ENCODE measurements at places on chromosomes 1 and 21.

DNA sequence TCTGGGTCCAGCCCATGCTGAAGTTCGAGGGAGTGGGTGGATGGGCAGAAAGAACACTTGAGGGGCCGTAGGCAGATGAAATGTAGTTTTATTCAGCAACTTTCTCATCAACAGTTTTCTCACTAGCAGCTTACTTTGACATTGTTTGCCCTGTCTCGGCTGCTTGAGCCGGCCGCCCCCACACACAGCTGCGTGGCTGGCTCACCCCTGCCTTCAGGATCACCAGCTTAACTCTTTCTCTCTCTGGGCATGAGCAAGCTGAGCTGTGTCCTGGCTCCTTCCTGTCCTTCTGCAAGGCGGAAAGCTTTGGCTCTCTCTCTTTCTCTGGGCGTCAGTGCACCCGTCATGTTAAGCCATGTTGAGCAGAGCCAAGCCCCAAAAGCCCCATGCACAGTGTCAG lies 104.4 kb upstream of the GNG12 start:
- no peak for DNase-seq

- DNase-seq = no peak
These were observed 174.1 kb downstream of the KCNJ6 start for GRCh38 chr21:37742115-37742514.

- no peak for DNase-seq
These were observed 697.2 kb downstream of the USP25 start for GRCh38 chr21:16426936-16427335.

DNA sequence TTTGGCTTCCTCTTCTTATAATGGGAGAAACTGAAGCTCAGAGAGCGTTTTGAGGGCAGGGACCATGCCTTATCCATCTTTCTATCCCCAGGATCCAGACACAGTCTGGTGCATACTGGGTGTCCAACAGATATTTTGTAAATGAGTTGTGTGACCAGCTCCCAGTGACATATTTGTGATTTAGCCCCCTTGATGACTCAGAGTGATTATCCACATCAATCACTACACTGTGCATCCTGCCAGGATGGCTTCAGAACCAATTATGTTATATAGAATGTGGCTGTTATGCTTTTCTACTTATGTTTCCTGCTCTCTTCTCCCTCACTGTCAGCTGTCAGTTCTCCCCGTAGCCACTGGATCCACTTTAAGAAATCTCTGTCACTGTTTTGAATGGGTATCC lies 11.3 kb downstream of the OLFML3 start:
- DNase-seq = no peak

DNA sequence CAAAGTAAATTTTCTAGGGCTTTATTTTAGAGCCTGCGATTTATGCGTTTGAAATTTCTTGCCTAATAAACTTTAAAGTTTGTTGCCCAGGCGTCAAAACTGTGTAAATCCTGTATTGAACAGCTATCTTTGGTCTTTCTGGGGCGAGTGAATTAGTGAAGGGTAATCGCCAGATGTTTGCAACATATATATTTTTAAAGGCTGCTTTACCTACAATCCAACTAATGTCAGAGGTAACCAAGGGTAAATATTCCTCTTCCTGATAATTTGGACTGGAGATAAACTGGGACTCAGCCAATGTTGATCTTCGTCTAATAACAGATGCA lies 885 bp upstream of the PROX1 start:
- DNase-seq = no peak

DNA sequence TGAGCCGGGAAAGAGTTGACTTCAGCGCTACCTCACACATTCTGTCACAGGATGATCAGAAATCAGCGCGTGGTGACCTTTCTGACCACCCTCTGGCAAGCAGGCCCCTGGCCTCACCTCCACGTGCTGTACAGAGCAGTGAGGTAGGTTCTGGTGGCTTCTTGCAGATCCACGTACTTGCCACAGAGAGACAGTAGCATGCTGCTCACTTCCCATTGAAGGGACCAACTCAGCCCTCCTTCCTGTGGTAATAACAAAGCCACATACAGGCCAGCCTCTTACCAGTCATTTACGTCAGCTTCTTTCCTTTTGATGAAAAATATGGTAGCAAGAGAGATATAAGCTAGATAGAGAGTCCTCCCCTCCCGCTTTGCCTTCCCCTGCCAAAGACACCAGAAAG lies 200.7 kb downstream of the CHRM3 start:
- DNase-seq = no peak

DNA sequence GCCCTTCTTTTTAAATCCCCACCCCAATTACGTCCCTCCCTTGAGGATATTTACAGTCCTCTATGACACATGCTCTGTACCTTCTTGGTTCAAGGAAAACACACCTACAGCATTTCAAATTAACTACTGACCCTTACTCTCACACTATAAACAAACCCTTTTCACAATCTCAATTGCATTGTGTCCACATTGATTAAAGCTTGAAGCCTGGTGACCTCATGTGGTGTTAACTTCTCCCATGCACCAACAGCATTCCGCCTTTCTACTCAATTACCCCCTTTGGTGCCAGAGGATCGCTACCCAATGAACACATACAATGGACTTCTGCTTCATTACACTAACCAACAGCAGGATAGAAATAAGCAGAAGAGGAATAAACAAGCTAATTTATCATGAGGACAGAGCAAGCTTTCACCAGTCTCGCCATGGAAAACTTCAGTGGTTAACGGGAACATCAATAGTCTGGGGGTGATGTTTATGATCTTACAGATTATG lies 15.2 kb downstream of the WLS start:
- no peak for DNase-seq

GRCh38 chr1:212453156-212453857 lies 20.6 kb downstream of the NENF start:
- DNase-seq = no peak

GRCh38 chr21:29092102-29092959 lies 18.9 kb upstream of the CCT8 start:
- no peak for DNase-seq

DNA sequence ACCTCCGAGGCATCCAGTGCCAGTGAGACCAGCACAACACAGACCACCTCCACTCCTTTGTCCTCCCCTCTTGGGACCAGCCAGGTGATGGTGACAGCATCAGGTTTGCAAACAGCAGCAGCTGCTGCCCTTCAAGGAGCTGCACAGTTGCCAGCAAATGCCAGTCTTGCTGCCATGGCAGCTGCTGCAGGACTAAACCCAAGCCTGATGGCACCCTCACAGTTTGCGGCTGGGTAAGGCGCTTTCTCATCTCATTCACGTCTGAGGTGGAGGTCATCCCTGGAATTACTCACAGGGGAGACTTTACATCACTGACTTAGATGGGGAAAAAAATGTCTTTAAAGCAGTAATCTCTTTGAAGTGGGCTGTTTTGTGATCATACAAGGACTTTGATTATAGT lies 106.3 kb downstream of the CD247 start:
- peak; percentile 3 for DNase-seq

GRCh38 chr1:200336101-200336845 lies 73.6 kb downstream of the ZNF281 start:
- no peak for DNase-seq

GRCh38 chr1:20530306-20530705 lies 22.1 kb upstream of the FAM43B start:
- peak; percentile 17 for DNase-seq

DNA sequence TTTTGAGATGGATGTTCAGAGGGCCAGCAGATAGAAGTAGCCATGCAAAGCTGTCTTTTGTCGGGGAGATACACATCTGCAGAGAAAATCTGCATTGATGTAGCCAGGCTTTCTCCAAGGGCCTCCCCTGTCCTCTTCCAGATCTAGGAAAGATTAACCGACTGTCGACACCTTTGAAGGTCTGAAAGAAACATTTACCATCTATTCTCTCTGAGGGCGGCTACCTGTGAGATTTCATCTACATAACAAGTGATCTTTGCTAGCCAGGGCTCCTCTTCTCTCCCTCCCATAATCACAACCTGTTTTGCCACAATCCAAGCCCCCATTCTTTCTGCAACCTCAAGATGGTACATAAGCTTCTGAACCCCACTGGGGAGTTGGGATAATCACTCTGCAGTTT lies 193.6 kb downstream of the RGS7 start:
- DNase-seq = no peak

DNA sequence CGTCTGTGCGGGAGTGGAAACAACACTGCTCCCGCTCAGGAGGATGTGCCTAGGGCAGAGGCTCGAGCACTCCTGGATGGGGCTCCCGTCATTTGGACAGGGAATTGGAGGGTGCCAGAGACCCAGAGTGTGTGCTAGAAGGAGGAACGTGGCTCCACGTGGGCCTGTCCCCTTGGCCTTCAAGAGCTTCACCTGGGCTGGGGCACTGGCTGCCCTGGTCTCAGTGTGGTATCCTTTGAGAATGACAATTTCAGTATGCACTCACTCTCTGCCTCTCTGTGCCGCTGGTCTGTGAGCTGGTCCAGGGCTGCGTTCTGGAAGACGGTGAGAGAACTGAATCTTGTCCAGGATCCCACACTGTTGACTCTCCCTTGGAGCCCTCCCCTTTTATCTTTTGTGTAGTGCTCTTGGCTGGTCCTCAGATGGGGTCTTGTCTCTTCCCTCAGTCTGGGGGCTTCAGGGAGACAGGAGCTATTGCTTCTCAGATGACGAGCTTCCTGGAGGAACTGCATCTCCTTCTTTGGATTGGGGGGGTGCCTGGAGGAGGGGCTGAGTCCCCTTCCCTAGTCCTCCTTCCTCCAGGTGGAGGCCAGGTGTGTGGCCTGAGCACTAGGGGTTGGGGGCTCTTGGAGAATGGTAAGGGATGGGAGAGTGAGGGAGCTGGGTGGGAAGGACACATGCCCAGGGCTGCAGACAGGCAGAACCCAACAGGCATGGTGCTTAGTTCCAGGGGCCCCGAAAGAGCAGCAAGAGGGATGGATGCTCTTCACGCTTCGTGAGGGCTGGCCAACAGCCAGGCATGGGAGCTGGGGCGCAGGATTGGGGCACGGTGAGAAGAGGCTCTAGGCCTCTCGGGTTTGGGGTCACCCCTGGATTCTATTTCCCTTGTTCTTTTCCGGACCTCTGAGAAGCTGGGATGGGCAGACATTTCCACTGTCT lies 14.8 kb upstream of the ETV3L start:
- no peak for DNase-seq

DNA sequence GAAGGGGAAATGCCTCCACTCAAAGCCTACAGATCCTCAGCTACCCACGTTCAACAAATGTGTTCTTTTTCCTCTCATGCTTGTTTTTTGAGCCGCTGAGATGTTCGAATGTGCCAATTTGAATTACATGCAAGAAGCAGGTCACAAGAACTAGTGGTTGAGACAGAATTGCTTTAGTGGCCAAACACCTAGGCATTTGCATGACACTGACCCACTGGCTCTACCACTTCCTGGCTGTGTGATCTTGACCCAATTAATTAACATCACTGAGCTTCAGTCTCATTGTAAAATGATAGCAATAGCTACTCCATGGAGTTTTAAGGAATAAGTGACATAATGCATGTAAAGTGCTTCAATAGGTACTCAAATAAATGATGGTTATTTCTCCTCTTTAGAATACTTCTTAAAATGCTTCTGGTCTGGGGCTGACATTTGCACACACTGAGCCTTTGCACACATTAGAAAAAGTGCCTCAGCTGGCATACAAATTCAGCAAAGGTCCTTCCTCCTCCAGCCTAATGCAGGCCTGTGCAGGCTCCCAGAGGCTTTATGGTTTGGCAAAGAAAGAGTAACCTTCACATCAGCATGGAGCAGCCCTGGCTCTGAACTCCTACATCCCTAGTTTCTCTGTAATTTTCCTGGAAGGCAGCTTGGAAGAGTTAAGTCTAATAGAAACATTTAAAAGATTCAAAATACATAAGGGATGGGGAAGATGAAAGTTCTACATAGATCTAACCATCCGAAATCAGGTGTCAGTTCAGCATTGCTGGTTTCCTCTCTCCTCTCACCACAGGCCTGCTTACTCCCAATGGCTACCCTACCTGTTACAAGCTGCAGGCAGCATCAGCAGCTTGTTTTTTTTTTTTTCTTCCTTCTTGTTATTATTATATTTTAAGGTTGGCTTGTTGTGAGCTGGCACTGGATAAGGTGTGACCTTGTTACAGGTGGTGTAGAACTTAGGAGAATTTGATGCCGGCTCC lies 107.4 kb downstream of the TBX19 start:
- DNase-seq = no peak

DNA sequence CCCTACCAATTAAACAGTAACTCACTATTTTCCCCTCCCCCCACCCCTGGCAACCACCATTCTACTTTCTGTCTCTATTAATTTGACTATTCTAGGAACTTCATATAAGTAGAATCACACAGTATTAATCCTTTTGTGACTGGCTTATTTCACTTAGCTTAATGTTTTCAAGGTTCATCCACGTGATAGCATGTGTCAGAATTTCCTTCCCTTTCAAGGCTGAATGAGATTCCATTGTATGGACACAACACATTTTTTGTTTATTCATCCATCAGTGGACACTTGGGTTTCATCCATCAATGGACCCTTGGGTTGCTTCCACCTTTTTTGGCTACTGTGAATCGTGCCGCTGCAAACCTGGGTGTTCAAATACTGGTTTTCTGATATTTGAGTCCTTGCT lies 41.7 kb downstream of the EIF2D start:
- DNase-seq = no peak

GRCh38 chr1:200795156-200795555 lies 56.5 kb downstream of the CAMSAP2 start:
- DNase-seq = no peak

GRCh38 chr1:37822906-37823815 lies 15.2 kb upstream of the YRDC start:
- no peak for DNase-seq

DNA sequence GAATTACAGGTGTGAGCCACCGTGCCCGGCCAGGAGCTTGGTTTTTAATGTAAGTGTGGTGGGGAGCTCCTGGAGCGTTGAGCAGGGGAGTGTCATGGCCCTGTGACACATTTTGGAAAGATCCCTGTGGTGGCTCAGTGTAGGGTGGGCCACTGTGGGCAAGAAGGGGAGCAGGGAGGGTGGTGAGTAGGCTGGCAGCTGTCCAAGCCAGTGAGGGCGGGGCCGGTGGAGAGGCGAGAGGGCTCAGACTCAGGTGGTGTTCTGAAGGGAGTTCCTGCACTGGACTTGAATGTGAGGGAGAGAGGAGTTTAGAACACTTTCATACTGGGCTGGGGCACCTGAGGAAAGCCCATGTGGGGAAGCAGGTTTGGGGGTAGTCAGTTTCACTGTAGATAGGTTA lies 3.1 kb upstream of the EVA1B start:
- peak; percentile 15 for DNase-seq

- DNase-seq = no peak
These were observed 8.3 kb downstream of the HMGCL start for GRCh38 chr1:23816906-23817305.

GRCh38 chr1:230099465-230099864 lies 32.4 kb downstream of the GALNT2 start:
- DNase-seq = no peak

DNA sequence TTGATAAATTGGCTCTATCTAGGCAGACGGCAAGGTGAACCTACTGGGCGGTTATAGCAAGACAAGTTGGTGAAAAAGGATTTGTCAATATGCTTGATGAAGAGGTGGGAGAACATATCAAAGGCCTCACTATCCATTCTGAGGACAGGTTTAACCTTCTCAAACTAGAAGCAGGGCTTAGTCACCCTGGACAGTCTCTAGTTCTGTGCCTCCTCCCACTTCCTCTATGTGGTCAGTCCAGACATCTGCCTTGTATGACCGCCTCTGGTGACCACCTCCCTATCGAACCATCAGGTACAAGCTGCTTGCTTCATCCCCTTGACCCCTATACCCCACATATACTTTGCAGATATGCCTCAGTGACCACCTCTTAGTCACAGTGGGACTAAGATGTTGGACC lies 2.3 kb upstream of the SCYL3 start:
- no peak for DNase-seq

- no peak for DNase-seq
These were observed 104.1 kb downstream of the DISP1 start for GRCh38 chr1:222918801-222919477.

Measured in NCI-H345 (cell line).